ENCODE measurements at places on chromosomes 6 and 20.

DNA sequence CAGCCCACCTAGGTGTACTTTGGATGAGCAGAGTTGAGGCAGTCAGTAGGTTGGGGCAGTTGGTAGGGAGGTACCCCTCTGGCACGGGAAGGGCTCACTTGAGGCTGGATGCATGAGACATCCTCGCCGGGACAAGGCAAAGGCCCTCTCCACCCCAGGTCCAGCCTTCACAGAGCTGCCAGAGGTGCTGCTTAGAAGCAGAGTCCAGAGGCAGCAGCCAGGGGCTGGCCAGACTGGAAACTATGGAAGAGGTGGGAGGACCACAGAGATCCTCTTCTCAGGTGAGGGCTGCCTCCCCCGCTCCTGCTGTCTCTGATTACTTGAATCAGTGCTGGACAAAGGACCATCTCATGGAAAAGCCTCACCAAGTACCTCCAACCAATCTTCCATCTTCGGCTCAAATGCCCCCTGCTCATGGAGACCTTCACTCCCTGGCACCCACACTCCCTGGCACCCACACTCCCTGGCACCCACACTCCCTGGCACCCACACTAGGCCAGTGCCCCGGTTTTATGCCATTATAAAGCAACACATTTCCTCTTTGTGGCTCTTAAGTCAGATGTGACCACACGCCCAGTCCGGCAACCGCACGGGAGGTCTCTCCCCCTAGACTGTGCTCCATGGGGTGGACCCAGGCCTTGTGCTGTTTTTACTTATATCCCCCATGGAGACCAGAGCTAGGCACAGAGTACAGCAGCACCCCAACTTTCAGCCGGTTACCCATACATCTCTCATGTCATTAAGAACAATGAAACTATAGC is 100.1 kb downstream of the YTHDF1 start:
- no peak for DNase-seq

- no peak for DNase-seq
These were observed 584 bp downstream of the MTCH1 start for GRCh38 chr6:36985417-36985807.

- no peak for DNase-seq
These were observed 111.0 kb upstream of the TFAP2D start for GRCh38 chr6:50602292-50602691.

DNA sequence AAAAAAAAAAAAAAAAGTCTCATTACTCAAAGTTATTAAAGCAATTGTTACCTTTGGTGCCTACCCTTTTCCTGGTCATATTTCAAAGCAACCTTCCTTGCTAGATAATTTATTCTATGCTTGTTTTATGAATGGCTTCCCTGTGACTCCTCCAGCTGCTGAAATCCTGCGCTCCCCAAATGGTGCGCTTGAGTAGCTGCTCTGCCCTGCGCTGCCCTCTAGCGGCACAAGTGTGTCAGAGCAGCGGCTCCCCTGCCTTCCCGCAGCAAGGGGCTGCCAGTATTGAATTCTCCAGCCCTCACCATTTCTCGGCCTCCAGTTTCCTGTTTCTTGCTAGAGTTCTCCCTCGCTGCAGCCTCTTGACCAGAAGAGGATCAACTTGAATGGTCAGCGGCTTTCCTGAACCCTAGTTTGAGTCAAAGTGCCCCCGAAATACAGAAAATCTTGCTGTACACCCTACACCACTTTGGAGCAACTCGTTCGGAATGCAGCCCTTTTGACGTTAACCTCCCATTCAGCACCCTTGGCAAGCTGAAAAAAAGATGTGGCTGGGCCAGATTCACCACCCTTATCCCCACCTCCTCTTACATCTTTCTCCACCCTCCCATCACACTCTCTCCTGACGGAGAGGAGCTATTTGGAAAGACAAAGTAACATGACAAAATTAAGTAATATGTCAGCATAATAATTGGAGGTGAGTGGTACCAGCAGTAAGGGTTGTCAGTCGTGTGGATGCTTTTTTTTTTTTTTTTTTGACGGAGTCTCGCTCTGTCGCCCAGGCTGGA is 60.4 kb upstream of the KLHL31 start:
- peak; percentile 61 for DNase-seq

DNA sequence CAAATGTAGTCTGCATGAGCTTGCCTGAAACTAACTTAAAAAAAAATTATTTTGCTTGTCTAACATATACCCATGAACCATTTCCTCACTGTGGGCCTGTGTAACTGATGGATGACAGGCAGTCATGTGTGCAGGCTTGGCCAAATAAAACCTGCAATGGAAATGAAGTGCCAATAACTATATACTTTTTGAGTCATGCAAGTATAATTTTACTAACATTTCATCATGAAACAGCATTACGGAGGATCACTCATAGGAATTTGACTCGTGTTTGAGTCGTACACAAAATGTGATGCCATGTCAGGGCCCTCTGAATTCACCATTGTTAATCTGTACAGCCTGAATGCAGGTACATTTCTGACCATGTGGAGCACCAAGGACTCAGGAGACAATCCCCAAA is 46.6 kb downstream of the HDDC2 start:
- DNase-seq = no peak

- DNase-seq = no peak
These were observed 77.0 kb downstream of the FOXA2 start for GRCh38 chr20:22507240-22507961.

DNA sequence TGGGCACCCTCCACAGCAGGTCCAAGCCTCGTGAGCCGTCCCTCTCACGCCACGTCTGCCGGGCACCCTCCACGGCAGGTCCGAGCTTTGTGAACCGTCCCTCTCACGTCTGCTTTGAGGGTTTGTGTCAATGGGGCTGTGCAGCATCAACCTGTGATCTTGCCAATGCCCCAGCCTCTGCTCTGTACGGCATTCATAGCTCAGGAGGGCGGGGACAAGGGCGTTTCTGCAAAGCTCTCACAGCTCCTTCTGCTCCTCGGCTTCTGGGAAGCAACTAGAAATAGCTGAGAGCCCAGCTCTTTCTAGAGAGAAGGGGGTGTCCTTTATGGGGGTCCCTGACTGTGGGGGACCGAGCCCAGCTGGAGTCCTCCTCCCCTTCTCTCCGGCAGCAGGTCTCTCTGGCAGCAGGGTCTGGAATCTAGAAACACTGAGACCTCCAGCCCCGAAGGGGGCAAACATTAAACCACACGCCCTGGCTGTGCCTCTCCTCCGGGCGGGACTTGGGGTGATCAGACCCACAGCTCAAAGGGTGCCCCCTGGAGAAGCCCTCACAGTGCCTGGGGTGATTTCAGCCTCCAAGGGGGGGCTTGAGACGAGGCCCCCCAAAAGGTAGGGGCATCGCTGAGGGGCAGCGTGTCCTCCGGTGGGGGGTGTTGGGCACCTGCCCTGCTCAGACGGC is 41.2 kb upstream of the CHRNA4 start:
- DNase-seq = no peak

DNA sequence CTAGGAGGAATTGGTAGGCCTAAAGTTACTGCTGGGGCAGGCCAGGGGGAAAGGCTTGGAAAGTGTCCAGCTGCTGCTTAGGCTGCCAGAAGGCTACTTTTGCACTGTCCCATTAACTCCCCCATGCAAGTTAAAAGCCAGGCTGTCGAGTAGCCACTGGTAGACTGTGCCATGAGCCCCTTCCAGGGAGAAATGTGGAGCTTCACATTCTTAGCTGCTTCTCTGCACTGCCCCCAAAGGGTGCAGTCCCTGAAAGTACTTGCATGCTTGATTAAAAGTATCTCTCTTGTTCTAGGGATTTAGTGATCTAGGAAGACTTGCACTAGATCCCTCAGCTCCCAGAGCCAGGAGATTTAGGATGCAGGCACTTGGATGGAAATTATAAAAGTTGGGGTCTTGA is 57.3 kb downstream of the CDC5L start:
- no peak for DNase-seq

GRCh38 chr6:3627956-3628835 is 123.3 kb downstream of the PXDC1 start:
- no peak for DNase-seq

DNA sequence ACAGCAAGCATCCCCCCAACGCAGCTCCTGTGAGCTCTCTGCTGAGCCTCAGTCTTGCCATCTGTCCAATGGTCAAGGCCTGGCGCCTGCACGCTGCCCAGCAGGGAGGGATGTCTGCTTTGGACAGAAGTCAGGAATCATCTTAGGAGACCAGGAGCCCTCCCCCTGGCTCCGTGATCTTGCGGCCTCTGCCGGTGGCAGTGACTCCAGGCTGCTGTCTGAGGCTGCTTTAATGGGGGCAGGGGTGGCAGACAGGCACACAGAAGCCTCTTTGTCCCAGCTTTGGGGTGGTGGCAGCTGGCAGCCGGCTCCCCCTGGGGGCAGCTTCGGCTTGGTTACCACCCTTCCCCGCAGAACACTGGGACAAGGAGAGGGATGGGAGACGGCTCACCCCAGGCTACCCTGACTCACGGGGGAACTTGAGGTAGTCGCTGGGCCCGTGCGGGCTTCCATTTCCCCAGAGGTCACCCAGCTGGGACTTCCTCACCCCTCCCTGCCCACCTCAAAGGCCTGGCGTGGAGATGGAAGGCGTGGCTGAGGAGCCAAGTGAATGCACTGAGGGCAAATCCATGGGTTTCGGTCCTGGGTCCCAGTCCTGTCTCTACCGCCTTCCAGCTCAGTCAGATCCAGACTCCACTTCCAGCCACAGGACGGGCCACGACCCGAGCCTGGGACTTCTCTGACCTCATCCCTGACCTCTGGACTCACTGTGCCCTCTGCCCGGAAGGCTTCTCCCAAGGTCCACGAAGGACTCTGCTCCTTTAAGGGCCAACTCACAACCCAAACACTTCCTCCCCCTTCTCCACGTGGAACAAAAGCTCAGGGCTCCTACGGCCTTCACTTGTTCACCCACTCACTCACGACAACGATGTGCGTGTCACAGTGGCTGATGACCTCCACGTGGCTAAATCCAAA is 14.8 kb downstream of the PEDS1 start:
- DNase-seq = no peak

DNA sequence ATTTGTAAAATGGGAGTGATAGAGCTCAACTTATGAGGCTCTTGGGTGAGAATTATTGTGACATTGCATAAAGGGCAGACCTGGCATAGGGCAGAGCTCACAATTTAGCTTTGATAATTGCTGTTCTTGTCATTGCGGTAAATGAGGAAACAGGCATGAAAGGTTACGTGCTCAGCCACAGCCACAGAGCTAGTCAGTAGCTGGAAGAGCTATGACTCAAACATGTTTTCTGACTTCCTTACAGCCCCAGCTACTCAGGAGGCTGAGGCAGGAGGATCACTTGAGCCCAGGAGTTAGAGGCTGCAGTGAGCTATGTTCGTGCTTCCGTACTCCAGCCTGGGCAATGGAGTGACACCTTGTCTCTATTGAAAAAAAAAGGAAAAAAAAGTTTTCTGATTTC is 3.5 kb upstream of the GHRH start:
- no peak for DNase-seq

All from stimulated activated CD8-positive, alpha-beta memory T cell treated with anti-CD3 and anti-CD28 coated beads, Interleukin-7, amount 100 ng/mL, for 1 hour (primary cell).